ENCODE measurements at places on chromosomes 5 and 9.
A peak's percentile ranks its signal among the peaks of the same experiment; 100 is the strongest.

DNA sequence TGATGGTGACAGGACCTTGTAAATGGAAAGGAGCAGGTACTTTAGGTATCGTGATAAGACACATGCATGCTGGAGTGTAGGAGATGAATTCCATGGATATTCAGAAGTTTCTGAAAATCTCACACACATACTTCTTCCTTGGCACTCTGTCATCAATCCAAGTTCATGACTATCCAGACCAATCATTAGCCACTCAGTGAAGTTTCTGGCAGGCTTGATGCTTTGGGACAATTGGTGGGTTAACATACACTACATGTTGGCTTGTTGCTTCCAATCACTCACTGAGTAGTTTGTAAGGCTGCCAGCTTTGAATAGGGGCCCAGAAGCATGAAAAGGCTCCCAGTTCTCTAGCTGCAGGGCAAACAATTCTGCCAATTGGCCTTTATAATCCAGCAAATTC is 147.6 kb downstream of the CEMIP2 start:
- DNase-seq, result no peak

- no peak for DNase-seq
Observed at GRCh38 chr9:124198331-124198730, 59.4 kb upstream of the NEK6 start.

DNA sequence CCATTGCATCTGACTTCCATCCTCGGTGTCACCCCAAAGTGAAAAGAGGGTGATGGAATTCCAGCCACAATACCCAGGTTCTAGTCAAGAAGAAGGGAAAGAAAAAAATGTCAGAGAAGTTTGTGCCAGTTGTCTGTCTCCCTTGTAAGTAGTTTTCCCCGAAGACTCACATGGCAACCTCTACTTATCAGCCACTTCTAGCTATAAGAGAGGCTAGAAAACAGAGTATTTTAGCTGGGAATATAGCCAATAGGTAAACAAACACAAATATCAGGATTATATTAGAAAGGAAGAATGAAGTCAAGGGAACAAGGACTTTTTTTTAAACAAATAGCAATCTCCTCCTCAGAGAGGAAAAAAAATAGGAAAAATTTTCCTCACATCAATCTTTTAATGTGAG is 12.2 kb upstream of the ISL1 start:
- no peak for DNase-seq

GRCh38 chr5:127673117-127673800 is 24.4 kb downstream of the CTXN3 start:
- no peak for DNase-seq

DNA sequence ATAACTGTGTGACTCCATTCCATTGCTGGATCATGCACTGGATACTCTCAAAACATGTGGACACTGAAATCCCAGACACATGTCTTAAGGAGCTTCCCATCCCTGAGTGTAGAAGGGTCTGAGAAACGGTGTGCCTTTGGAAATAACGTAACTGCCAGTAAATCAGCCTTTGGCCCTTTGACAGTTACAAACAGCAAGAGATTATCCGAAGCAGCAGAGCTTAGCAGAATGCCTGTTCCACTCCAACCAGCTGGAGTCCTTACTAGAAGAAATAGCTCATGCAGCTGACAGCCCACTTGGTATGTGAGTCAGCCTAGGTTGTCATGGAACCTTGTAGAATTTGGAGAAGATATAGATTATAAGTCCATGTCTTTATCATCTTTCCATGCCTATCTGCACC is 7.0 kb downstream of the TMEM252 start:
- DNase-seq, result no peak

- DNase-seq, result peak; percentile 88
Observed at GRCh38 chr5:39437467-39437866, 12.7 kb upstream of the DAB2 start.

DNA sequence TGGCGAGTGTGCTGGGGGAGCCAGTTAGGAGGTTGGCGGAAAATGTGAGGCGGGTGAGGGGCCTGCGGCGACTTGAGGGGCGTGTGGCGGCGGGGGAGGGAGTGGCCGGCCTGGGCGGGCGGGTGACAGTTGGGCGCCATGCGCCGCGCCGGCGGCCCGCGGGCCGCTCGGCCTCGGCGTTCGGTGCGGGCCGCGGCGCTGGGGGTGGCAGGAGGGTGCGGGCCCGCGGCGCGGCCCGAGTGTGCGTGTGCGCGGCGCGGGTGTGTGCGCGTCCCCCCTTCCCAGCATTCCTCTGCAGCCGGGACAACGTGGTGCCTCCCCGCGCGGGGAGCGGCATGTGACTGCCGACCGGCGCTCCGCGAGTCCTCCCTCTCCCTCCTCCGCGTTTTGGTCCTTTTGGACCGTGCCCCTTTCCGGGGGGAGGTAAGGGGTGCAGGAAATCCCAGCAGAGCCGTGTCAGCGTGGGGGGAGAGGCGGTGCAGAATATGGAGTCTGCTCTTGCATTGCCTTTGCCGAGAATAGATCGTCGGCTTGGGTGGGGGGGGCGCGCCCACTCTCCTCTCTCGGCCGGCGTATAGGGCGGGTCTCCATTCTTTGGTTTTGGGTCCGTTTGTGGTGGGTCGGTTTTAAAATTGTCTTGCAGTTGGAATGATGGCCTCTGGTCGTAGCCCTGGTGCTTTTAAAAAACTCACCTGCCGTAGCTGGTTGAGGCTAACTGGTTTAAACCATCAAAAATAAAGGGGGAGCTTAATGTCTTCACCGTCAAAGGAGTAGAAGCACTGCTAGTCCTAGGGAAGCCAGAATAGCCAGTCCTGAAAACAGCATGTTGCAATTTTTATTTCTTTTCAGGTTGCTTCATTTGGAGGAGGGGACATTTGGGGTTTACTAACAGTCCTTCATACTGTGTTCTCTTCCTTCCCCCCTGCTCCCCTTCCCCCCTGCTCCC is 2.0 kb downstream of the LARP1 start:
- DNase-seq, result no peak

DNA sequence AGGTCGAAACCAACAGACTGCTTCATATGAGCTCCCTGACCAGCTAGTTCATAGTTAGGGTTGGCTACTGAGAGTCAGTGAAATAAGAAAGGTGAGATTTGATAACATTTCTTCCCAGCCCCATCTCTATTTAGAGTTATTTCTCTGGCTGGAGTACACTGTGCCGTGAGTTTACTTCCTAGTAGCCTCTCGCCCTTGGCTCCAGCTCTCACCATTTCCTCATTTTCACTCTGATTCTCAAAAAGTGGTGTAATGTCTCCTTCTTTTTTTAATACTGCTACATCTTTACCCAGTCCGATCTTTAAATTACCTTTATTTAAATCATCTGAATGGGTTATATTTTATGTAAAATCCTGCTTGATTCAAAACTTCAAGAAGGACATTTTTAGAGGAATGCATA is 100.4 kb upstream of the FAM174A start:
- DNase-seq, result no peak
